GM23338 (cell line): ENCODE measurements at places on chromosomes 3 and 15. TPM values are rescaled to one million over a fixed set of nuclear protein-coding genes. Genes with fewer than 3 reads are reported as not detected.

The LARP6 gene
- 19.7 and 22.4 TPM in 2 replicates for total RNA-seq

- H3K27me3 ChIP-seq: no peaks in the 10 kb centered on the region
- DNase-seq: peak; percentile 53
- no peak overlapping the region for H3K4me3 ChIP-seq
- H3K36me3 ChIP-seq: no peaks in the 10 kb centered on the region
- no peaks in the 10 kb centered on the region; the same call in 1 of the 2 replicates for H3K4me1 ChIP-seq
- H3K27ac ChIP-seq: no peak overlapping the region
Measured at GRCh38 chr3:14206548-14207177, 28.0 kb downstream of the LSM3 start.

The COMMD4 gene
- 131 and 166 TPM in 2 replicates for total RNA-seq

- H3K27me3 ChIP-seq: no peaks in the 10 kb centered on the region
- DNase-seq: no peak
- no peak overlapping the region for H3K27ac ChIP-seq
- H3K4me3 ChIP-seq: no peak overlapping the region
- no peaks in the 10 kb centered on the region; the same call in 1 of the 2 replicates for H3K4me1 ChIP-seq
- H3K36me3 ChIP-seq: no peaks in the 10 kb centered on the region
Measured at GRCh38 chr3:51681453-51681852, 10.4 kb downstream of the TEX264 start.

The SPATA16 gene
- total RNA-seq: not detected in 2 replicates

GRCh38 chr3:178950676-178951075 lies 120.9 kb downstream of the ZMAT3 start:
- DNase-seq: no peak
- no peaks in the 10 kb centered on the region for H3K27me3 ChIP-seq
- no peaks in the 10 kb centered on the region for H3K36me3 ChIP-seq
- H3K27ac ChIP-seq: no peak overlapping the region
- H3K4me3 ChIP-seq: no peak overlapping the region

The CLDN1 gene
- 4.2 and 4.6 TPM in 2 replicates for total RNA-seq

DNA sequence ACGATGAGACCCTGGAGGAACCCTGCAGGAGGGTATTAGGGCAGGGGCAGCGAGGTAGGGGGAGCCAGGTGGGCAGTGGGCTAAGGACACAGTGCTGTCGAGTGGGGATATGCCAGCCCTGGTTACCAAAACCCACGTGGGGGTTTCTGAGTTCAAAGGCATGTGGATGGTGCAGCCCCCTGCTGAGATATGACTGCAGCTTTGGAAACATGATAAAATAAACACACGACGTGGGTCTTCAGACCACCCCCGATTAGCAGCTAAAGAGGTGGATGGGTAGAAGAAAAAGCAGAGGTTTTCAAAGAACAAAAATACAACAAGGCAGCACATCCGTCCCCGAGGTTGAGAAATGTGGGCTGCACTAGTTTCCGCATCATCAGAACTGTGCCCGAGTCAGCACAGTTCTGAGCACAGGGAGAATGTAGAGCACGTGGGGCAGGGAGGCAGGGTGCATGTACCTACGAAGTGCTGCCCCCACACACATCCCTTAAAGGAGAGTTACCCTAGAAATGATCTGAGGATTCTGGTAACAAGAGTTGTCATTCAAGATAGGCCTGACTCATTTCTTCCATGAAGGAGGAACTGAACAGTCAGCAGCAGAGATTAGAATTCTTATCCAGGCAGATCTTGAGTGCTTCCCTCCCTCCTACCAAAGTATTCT lies 121.3 kb downstream of the RPLP1 start:
- H3K4me3 ChIP-seq: no peak overlapping the region
- H3K27ac ChIP-seq: no peak overlapping the region
- no peaks in the 10 kb centered on the region for H3K36me3 ChIP-seq
- no peak for DNase-seq

The ITPKA gene
- total RNA-seq: 1.5 and 2.1 TPM in 2 replicates

GRCh38 chr15:79035111-79035601 lies 55.4 kb downstream of the RASGRF1 start:
- H3K4me3 ChIP-seq: no peak overlapping the region
- H3K36me3 ChIP-seq: no peaks in the 10 kb centered on the region
- no peaks in the 10 kb centered on the region for H3K27me3 ChIP-seq
- H3K27ac ChIP-seq: no peak overlapping the region
- no peaks in the 10 kb centered on the region for H3K4me1 ChIP-seq
- peak; percentile 71 for DNase-seq

DNA sequence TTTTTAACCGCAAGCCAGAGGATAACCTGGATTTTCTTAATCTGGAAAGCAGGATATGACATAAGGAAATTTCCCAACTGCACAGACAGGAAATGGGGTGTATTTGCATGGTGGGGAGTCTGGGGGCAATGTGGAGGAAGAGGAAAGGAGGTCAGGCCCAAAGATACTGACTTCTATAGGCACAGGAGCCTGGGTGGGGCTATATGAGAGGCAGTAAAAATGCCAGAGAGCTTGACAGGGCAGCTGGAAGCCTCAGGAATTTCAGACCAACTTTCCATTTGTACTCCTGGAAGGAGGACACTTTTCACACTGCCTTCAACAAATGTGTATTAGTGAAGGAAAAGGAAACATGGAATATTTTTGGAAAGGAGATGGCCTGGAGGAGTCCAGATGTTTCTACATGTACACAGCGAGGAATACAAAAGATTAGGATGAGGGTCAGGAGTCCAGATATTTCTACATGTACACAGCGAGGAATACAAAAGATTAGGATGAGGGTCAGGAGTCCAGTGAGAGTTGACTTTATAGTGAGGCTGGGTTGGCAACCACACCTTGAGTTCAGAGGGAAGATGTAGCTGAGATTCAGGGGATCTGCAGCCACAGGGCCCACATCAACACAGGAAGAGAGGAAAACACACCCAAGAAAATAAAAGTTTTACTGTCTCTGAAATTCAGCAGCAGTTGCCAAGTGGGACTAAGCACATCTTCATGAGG lies 111.9 kb upstream of the PTPRG start:
- no peak for DNase-seq
- H3K4me3 ChIP-seq: no peak overlapping the region
- no peaks in the 10 kb centered on the region for H3K4me1 ChIP-seq
- no peak overlapping the region for H3K27ac ChIP-seq

DNA sequence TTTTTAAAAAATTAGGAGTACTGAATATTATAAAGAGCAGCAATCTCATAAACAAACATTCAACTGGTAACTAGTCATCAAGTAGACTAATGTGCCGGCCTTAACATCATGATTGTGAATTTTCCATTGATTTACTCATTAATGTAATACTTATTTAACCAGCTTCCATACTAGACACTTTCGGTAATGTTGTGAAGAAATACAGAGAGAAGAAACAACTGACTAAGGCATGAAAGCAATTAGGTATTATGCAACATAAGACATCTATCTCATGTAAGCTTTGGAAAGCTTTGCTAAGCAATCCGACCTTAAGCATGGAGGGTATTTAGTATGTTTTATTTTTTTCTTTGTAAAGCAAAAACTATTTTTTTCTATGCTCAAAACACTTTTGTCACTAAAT lies 108.0 kb downstream of the IL1RAP start:
- no peaks in the 10 kb centered on the region for H3K4me1 ChIP-seq
- H3K36me3 ChIP-seq: no peaks in the 10 kb centered on the region
- no peaks in the 10 kb centered on the region for H3K27me3 ChIP-seq
- no peak overlapping the region for H3K4me3 ChIP-seq
- no peak overlapping the region for H3K27ac ChIP-seq
- DNase-seq: no peak

DNA sequence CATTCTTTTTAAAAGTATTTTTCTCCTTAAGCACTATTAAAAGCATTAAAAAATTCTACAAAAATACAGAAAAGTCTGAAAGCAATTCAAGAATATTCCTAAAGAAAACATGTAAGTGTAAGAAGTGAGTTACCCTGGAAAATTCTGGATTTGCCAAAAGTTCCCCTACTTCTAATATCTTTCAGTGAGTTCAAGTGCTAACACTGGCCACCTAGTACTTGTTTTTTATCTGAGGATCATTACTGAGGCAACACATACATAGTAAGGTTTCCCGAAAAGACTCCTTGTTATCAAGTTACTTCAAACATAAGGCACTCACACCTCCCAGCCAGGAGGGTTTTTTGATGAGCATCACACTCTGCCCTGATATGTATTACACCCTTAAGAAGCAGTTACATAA lies 158.4 kb downstream of the TIGIT start:
- H3K4me1 ChIP-seq: peaks cover 14% of the 10 kb centered on the region
- H3K36me3 ChIP-seq: no peaks in the 10 kb centered on the region
- no peak for DNase-seq
- no peak overlapping the region for H3K4me3 ChIP-seq
